ENCODE measurements at places on chromosomes 4 and X.

DNA sequence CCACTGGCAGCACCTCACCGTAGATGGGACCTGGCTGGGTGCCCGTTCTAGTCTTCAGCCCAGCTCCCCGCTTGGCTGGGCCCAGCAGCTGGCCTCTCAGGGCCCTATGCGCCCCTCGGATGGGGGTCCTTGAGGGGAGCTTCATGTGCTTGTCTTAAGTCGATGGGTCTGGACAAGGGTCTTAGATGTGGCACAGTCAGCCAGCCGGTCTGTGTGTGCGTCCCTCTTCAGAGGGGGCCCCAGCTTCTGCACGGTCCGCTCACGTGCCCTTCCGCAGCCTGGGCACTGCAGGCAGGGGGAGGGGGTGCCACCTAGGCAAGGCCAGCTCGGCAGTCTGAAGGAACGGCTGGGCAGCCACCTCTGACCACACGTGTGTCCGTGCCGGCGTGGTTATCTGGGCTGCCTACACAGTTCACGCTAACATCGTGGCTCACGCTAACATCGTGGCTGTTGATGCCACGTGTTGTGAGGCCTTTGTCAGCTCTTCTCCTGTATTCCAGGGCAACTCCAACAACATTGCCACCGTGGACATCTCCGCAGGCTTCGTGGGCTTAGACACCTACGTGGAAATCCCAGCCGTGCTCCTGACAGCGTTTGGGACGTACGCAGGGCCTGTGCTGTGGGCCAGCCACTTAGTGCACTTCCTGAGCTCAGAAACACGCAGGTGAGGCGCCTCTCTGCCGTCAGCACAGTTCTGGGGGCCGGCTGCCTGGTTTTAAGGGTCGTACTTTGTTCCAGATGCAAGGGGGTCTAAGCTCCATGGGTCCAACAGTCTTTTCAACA is 34.5 kb downstream of the PIGG start:
- no peak for DNase-seq

DNA sequence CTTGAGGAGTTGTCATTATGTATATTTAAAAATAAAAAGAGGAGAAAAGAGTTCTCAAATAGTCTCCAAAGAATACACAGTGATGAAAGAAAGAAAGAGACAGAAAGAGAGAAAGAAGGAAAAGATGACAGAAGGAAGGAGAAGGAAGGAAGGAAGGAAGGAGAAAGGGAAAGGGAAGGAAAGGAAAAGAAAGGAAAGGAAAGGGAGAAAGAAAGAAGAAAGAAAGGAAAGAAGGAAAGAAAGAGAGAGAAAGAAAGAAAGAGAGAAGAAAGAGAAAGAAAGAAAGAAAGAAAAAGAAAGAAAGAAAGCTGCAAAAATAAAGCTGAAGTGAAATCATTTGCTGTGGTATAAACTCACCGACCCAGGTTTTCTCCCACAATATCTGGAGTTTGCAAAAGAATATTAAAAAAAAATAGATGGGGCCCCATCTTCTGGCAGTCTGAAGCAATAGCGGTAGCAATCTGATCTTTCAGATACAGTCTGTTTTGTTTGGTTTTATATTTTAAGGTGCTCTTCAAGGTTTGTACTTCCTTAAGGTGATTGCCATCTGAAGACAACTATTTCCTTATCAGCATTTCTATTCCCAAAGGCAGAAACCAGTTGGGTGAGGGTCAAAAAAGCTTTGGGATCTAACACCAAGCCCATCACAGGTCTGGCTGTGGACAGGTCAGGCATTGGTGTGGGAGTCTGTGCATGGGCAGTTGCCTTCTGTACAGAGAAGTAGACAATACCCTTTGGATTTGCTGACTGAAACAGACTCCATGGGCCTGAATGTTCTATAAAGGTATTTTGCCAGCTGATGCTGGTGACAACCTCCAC is 160.4 kb downstream of the CPEB2 start:
- no peak for DNase-seq

- no peak for DNase-seq
Observed at GRCh38 chr4:37481547-37482122, 204.5 kb downstream of the RELL1 start.

- DNase-seq, result no peak
Observed at GRCh38 chrX:17361620-17362019, 13.4 kb upstream of the NHS start.

DNA sequence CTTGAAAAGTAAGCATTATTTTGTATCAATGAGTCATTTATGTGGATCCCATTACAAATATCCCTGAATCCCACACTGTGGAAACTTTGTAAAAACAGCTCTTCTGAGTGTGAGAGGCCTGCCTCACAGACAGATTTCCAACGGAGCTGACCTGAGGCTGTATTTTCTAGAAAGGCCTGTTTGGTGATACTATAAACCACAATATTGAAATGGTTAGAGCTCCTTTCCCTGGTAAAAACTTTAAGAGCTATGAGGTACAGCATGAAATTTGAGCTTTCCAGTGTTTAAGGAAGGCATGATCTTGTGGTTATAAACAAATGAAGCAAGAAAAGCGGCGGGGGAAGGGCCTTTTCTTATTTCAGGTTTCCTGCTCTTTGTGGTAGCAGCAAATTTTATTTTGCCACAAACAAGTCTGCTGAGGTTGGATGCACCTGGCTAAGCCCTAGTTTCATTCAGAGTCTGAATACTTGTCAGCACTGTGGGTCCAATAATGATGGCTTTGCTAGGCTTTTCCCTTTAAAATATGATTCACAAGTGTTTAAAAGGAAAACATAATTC is 86.8 kb upstream of the ETNPPL start:
- DNase-seq, result peak; percentile 33

DNA sequence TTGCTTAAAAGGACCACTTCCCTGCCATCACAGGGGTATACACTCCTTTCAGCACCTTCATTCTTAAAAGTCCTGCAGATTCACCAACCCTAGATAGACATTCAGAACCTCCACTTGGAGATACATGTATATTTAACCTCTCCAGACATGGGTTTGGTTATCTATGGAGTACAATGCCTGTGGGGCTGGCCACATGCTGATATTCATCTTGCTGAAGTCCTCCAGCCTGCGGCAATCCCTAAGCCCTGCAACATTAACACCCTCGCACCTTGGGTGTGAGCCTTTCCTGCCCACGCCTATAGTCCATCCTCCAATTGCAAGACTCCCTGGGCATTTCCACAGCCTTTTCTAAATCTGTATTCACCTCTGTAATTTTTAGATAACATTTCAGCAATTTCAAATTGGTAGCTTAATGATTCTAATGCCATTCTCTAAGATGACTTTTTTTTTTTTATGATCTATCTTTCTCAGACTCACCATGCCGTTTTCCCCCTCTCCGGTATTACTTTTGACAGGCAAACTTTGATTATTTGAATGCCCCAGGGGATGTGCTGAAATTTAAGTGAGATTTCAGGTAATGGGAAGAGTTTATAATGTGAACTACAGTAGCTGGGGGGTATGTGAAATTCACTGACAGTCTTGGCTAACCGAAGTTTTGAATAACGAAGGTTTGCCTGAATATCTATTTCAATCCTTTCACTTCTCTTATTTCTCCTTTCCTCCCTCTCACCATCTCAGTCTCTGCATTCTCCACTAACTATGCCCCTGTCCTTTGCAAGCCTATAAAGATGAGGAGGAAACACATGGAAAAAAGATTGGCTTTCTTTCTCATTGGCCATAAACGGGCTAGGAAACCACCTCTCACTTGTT is 24.1 kb downstream of the CCDC149 start:
- no peak for DNase-seq

DNA sequence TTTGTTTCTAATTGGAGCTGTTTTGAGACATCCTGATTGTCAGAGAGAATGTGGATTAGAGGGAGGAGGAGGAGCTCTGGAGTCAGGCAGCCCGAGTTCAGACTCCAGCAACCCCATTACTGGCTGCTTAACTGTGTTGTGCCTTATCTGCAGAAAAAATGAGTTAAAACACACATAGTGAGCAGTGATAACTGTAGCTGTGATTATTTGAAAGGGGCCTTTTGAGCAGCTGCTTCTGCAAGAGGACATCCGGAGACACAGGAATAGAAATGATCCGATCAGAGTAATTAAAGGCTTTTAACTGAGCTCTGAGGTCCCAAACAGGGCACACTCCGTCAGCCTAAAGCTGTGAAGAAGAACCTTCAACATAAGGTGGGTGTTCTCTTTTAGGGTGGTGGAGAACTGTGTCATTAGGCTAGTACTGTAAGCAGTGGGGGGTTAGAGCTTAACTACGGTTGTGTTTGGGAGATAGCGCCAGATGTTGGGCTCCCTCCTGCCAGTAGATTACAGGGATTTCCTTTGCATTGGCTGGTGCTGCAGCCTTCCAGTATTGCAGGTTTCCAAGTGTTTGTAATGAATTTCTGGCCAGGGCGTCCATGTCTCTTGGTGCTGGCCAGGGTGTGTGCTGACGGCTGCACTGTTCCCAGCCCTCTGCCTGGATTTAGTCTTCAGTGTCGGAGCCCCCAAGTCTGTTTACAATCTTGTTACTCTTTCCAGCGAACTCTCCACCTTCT is 24.3 kb downstream of the ADD1 start:
- no peak for DNase-seq

DNA sequence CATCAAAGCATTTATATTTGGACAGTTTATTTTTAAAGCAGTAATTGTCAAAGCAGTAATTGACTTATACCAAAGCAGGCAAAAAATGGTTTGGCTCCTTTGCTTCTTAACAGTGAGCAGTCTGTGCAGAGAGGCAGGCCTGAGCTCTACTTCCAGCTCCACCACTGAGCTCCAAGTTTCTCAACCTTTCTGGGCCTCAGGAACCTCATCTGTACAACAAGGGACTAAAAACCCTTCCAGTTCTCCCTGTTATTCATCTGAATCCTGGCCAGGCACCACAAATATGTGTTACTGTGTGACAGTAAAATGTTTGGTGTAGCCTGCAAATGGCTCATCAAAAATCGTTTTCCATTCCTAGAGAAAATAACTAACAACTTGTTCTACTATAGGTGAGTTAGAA is 88.7 kb upstream of the TTC29 start:
- DNase-seq, result no peak

GRCh38 chrX:35244796-35245508 is 302.4 kb downstream of the FAM47B start:
- no peak for DNase-seq

- DNase-seq, result no peak
Observed at GRCh38 chrX:9635368-9635767, 130.3 kb downstream of the GPR143 start.

Measured in activated CD4-positive, alpha-beta T cell treated with anti-CD3 and anti-CD28 coated beads, Interleukin-2, Interleukin-6, amounts not matched to agents 100 ng/mL and 50 ng/mL, durations not matched to agents 16 hours and 8 hours (primary cell).